ENCODE measurements at places on chromosomes 2 and 18. TPM values are rescaled to one million over a fixed set of nuclear protein-coding genes. Genes with fewer than 3 reads are reported as not detected.

DNA sequence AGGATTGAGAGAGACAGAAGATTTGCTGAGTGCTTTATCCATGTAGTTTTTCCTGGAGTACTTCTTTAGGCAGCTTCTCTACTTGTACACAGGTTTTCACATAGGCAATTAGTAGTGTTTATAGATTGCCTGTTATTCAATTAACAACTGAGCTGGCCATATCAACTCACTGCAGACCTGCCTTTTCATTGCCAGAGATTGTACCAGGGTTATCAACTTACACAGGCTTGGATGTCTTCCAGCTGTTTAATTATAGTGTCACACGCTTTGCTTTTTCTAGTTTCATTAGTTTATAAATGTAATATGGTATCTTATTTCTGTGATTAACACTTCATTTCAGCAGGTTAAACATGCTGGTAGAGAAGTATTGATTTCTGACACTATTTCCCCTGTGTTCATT, 125.9 kb downstream of the GPD2 start:
- DNase-seq = no peak

DNA sequence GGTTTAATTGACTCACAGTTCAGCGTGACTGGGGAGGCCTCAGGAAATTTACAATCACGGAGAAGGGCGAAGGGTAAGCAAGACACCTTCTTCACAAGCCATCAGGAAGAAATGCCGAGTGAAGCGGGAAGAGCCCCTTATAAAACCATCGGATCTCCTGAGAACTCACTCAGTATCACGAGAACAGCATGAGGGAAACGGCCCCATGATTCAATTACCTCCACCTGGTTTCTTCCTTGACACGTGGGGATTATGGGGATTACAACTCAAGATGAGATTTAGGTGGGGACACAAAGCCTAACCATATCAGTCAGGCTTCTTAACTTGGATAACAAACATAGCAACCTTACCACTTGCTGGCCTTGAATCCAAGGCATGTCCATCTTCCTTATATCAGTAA, 289.0 kb upstream of the STON1 start:
- no peak for DNase-seq

DNA sequence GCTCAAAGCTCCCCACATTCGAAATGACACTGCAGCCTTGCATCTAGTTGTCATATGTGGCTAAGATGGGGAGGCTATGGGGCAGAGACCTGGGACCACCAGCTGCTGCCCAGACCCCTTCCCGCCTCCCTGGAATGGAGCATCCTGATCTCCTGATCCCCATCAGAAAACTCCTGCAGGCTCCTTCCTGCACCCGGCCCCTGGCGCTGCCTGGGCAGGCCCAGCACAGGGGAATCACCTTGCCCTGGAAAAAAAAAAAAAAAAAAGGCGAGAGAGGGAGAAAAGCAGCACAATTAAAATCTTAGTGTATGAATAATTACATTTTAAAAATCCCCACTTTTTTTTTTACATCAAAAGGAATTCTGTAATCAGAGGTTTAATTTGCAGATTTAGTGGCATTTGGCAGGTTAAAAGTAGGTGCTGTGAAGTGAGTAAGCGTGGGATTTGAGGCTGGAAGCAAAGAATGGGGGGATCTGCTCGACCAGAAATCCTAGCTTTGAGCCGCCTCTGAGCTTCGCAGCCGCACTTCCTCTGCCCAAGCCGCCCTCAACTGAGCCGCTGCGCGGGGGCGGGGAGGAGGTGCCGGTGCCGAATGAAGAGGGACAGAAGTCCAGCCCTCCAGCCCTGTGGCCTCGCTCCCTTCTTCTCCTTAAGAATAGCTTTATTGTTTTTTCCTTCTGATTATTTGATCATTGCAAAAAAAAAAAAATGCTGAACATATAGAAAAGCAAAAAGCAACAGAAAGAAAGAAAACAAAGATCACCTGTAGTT, 30.0 kb downstream of the THNSL2 start:
- no peak for DNase-seq

GRCh38 chr2:108029496-108029895, 43.2 kb downstream of the SLC5A7 start:
- DNase-seq = no peak

GRCh38 chr2:36351736-36352349, 3.7 kb upstream of the CRIM1 start:
- no peak for DNase-seq

Gene FIGN
- 11.7 TPM for polyA plus RNA-seq

Gene TSPYL6
- 0.10 TPM for polyA plus RNA-seq
